ENCODE measurements at places on chromosomes 2 and 18.

DNA sequence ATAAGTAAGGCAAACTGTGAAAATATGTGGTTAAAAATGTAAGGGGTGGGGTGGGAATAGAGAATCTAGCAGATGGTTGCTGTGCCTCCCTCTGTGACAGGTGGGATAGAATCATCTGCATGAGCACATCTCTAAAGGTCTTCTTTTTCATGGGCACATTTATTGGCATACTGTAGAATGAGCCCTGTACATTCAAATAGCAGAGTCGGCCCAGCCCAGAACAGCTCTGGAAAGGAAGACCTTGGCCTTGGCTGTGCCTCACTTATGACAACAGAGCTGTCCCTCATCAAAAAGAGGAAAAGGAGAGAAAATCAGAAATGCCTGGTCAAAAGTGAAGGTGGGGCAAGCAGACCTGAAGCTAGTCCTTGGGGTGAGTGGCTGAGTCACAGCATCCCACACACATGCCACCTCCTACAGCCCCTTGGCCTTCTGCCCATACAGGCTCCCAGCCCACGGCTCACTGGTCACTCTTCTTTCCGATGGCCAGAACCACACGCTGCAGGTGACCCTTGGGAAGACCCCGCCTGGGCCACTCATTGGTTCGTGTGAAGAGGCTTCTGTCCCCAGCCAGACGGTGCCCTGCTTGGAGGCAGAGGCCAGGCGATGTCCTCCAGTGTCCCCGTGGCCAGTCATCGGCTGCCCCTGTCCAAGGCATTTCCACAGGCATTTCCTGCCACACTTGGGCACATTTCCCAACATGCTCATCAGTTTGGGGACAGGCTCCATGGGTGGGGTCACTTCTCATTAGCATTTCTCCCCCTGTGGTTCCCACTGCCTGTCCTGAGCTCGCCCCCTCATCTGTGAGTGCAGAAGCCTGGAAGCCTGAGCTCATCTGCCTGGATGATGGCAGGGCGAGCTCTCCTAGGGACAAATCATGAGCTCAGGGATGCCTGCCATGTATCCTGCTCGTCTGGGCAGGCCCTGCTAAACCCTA, 113.6 kb downstream of the MCFD2 start:
- DNase-seq, result no peak

- no peak for DNase-seq
These were observed 8.8 kb downstream of the SIGLEC15 start for GRCh38 chr18:45834306-45834705.

DNA sequence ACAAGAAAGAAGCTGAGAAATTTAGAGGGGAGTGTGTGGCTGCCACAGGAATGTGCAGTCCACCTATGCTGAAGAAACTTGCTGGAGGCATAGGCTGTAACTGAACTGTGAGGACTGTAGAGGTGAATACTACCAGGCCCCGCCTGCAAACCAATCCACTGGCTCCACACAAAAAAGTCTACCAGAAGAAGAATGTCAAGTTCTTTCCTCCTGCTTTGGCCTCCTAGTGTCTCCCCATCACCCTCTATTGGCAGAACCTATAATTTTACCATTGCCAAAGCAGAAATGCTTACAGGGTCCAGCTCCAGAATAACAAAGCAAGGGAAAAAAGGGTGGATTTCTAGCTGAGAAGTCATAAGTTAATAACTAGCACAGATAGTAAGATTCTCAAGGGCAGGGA, 5.9 kb upstream of the ATP5MC3 start:
- DNase-seq, result no peak

- DNase-seq, result no peak
These were observed 109.5 kb upstream of the PIK3C3 start for GRCh38 chr18:41845563-41845962.

- no peak for DNase-seq
These were observed 63.0 kb upstream of the MSH2 start for GRCh38 chr2:47339745-47340541.

GRCh38 chr2:9168821-9169221, 37.8 kb upstream of the ASAP2 start:
- peak; percentile 60 for DNase-seq

- DNase-seq, result no peak
These were observed 47.0 kb downstream of the RAB31 start for GRCh38 chr18:9755110-9755509.

DNA sequence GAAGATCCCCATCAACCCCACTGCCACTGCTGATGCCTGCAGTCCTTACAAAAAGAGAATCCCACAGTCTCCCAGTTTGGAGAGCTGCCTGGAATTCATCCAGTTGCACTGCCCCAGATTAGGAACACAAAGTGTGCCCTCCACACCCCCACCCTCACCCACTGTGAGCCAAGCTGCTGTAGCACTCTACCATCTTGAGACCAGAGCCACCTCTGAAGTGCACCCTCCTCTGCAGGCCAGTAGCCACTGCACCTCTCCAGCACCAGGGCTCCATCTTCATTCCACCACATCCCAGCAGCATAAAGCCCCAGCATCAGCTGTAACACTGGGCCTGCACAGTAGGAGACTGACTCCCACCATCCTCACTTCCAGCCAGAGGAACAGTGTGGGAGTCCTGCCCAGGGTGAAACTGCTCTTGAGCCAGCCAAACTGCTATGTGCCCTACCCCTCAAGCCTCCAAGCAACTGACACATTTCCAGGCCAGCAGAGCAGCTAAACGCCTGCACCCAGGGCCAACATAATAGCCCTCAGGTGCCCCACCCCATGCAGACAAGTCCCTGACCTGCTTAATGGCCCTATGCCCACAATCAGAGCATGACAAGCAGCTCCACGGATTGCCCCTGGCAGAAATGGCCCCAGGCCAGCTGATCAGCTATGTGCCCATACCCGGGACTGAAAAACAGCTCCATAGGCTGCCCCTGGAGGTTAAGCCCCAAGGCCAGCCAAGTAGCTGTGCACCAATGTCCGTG, 206.0 kb downstream of the ATAD2B start:
- no peak for DNase-seq

GRCh38 chr18:25435149-25435782, 83.3 kb upstream of the ZNF521 start:
- no peak for DNase-seq

DNA sequence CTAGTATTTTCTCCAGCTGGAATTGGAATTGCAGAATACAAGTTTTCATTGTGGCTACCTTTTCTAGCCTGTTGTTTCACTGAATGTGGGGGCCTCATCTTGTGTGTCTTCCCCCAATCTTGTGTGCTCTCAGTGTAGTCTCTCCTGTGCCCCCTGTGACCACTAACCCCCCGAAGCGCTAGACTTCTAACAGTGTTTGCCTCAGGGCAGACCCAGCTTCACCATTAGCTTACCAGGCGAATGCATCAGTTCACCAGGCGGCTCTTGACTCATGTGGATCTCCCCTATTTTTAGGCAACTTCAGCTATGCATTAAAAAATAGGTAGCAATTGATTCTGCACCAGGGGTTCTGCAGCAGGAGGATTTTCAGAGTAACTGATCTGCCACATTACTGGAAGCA, 376.2 kb upstream of the MEIS1 start:
- DNase-seq, result no peak

GRCh38 chr2:20823917-20824316, 1.0 kb upstream of the LDAH start:
- no peak for DNase-seq

GRCh38 chr18:78611201-78611800, 368.3 kb upstream of the SALL3 start:
- no peak for DNase-seq

DNA sequence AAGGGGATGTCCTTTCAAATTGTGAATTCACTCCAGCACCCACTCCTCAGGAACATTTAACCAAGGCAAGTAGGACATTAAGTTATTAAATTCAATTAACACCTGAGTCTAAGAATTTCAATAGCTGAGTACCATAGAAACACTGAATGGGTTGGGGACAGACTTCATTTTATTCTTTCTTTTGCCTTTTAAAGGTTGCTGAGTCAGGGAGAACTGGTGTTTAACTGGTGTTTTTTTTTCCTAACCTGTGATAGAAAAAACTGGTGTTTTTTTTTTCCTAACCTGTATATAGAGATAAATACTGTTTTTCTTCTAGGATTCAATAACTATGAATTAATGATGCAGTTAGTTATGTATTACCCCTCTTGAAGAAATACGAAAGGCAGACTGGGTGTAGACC, 38.9 kb downstream of the TTC27 start:
- no peak for DNase-seq

DNA sequence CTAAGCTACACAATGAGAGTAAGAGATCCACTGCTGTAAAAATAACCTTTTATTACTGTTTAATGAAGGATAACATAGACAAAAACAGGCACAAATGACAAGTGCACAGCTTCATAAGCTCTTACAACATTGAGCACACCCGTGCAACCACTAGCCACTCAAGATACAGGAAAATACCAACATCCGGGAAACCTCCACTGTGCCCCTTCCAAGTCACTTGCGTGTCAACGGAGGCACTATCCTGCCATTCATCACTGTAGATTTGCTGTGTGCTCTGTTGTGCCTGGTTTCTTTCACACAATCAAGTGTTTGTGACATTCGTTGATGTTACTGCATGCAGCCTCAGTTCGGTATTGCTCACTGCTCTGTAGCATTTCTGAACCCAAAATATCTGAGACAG, 292.9 kb upstream of the MYT1L start:
- no peak for DNase-seq

- no peak for DNase-seq
These were observed 303.9 kb downstream of the EIPR1 start for GRCh38 chr2:3073704-3074103.

- no peak for DNase-seq
These were observed 191.5 kb upstream of the PARD3B start for GRCh38 chr2:204353823-204354222.

DNA sequence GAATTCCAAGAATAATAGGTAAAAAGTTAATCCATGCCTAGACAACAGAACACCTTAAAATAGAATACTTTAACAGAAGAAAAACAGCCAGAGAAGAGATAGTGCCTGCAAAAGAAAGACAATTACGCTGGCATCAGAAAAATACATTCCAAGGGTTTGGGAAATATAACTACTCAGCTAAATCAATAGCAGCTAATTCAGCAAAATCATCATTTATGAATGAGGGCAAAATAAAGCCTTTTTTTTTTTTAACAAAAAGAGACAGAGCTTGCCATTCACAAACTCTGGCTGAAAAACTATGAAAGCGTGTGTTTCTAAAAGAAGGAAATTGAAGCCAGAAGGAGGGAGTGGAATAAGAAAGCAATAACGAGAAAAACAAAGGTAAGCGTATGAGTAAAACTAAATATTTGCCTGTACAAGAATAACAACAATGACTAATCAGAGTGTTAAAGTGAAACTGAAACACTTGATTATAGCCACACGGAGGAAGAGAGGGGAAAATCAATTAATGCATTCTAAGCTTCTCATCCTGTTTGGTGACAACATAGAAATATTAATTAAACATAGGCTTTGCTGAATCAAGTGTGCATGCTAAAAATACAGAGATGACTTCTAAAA, 90.2 kb downstream of the EHD3 start:
- no peak for DNase-seq

DNA sequence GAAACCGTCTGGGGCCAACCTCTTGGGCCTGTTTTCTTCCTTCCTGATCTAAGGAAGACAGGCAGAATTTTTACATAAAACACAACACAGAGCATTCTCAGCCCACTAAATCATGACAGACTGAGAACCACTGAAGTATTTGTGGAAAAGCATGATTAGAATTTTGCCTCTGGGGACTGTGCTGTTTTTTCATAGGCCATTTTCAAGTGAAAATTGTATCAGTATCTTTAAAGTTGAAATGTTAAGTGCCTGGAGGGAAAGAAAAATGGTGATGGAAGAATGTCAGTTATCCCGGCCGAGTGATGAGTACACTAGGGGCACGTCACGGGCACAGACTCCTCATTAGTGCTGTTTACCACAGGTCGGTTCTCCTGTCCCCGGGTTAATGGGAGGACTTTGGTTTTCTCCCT, 36.9 kb downstream of the EHD3 start:
- no peak for DNase-seq

- DNase-seq, result no peak
These were observed 31.3 kb downstream of the ABI2 start for GRCh38 chr2:203359450-203359849.

DNA sequence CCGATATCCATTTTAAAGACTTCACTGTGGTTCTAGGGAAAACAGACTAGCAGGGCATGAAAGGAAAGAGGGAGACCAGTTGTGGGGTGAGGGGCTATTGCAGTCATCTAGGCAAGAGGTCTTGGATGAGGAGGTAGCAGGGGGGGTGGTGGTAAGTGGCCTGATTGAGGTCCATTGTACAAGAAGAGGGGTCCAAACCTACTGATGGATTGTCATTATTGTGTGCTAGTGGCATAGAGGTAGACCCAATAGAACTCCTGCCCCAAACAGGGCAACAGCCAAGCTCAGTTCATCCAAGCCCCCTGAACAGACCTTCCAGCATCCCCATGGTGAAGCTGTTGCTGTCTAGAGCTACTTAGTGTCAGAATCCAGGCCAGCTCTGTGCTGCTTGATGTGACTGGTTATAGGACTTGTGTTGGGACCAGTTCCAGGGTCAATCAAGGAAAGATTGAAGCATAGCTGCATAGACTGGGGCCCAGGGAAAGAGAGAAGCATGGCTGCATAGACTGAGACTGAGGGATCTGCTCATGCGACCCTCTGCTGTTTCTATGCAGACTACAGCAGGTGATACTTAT, 7.0 kb downstream of the ASAP2 start:
- DNase-seq, result no peak

- no peak for DNase-seq
These were observed 17.5 kb upstream of the CEP192 start for GRCh38 chr18:12973562-12974213.

- no peak for DNase-seq
These were observed 39.4 kb downstream of the SCTR start for GRCh38 chr2:119484834-119485233.

DNA sequence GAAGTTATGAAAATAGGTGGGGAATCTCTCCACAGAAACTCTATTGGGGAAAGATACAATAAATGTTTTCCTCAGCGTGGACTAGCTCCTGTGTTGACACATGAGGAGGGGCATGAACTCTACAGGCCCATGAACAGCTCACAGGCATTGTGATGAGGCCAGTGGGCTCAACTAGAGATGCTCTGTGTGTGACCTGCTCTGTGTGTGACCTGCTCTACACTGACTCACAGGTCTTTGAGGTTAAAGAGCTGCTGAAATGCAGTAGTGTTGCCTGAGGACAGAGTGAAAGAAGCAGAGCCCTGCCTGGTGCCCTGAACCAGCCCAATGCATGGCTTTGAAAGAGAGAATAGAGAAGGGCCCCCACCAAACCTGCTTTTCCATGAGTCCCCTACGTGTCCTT, 117.6 kb downstream of the MCFD2 start:
- DNase-seq, result no peak

DNA sequence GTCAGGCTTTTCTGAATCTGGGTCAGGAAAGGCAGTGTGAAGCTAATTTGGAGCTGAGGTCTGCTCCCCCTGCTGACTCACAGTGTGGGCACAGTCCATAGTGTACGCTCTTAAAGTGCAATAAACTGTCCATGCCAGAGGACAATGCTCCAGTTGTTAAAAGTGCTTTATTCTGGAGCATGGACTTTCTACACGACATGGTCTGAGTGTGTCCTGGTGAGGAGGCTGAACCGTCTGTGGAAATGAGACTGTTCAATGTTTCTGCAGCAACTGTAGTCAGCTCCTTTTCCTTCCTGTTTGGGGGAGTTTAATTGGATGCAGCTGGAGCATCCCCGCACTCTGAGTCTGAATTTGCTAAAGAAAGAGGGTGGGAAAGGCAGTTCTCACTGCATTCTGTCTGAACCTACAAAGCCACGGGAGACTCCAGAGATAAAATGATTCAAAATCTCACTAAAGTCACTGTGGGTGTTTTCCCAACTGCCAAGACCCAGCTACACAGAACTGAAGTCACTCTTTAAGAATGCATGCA, 110.2 kb upstream of the TRIB2 start:
- DNase-seq, result peak; percentile 51

Measured in smooth muscle cell of the brain vasculature (primary cell).